Caki2 (cell line): ENCODE measurements at places on chromosomes 2 and 18. TPM values are rescaled to one million over a fixed set of nuclear protein-coding genes. Genes with fewer than 3 reads are reported as not detected.

- no peak for DNase-seq
Measured at GRCh38 chr18:32258558-32259204, 68.8 kb downstream of the MEP1B start.

SERPINB2 gene
- total RNA-seq, result not detected in 2 replicates

GRCh38 chr18:60122339-60122738 is 222.5 kb downstream of the PMAIP1 start:
- DNase-seq, result no peak

GRCh38 chr2:86274265-86274917 is 63.0 kb downstream of the REEP1 start:
- peak; percentile 62 for DNase-seq

COX5B gene
- total RNA-seq, result 745 and 792 TPM in 2 replicates

DNA sequence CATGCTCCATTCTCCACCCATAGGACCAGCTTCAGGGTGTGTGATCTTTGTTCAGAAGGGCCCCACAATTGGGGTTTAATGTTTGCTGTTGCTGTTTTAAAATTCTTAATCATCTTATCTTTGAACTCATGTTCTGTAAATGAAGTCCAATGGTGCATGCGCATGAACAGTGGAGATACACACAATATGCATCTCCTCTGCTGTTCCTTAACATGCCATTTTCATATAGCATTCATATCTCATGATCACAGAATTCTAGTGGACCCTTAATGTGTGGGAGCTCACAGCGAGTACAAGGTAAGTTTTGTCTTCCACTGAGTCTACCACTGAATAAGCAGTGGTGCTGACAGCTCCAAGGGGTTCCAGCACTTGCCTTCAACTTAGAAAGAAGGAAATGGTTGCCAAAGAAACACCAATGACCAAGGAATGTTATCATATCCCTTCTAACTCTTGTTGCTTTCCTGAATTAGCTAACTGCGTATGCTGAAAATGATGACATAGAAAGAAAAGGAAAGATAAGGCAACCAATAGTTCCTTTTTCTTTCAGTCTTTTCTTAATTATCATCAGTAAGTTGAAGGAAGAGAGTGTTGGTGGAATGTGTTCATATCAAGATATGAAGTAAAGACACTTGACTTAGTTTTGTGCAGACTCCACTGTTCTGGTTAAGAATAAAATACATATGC is 258.9 kb upstream of the FBXO11 start:
- no peak for DNase-seq

GRCh38 chr2:178110681-178111080 is 1.6 kb upstream of the RBM45 start:
- DNase-seq, result no peak

DNA sequence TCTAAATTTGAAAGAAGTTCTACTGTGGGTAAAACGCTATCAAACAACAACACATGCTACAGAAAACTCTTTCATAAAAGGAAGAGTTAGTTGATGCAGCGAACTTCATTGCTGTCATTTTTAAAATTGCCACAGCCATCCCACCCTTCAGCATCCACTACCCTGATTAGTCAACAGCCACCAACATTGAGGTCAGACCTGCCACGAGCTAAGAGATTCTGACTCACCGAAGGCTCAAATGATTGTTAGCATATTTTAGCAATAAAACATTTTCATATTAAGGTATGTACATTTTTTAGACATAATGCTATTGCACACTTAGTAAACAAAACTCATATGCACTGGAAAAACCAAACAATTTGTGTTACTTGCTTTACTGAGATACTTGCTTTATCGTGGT is 347.1 kb downstream of the CLIP4 start:
- DNase-seq, result no peak

EDAR gene
- total RNA-seq, result not detected in 2 replicates

RAMP1 gene
- not detected in 2 replicates for total RNA-seq
